ENCODE measurements at places on chromosomes 12 and 14.

- DNase-seq: peak; percentile 9
Observed at GRCh38 chr12:31326736-31327659, 1.0 kb upstream of the SINHCAF start.

GRCh38 chr12:40829738-40830144 is 137.5 kb downstream of the CNTN1 start:
- DNase-seq: no peak

GRCh38 chr12:19014240-19014639 is 115.3 kb upstream of the PLEKHA5 start:
- DNase-seq: no peak

DNA sequence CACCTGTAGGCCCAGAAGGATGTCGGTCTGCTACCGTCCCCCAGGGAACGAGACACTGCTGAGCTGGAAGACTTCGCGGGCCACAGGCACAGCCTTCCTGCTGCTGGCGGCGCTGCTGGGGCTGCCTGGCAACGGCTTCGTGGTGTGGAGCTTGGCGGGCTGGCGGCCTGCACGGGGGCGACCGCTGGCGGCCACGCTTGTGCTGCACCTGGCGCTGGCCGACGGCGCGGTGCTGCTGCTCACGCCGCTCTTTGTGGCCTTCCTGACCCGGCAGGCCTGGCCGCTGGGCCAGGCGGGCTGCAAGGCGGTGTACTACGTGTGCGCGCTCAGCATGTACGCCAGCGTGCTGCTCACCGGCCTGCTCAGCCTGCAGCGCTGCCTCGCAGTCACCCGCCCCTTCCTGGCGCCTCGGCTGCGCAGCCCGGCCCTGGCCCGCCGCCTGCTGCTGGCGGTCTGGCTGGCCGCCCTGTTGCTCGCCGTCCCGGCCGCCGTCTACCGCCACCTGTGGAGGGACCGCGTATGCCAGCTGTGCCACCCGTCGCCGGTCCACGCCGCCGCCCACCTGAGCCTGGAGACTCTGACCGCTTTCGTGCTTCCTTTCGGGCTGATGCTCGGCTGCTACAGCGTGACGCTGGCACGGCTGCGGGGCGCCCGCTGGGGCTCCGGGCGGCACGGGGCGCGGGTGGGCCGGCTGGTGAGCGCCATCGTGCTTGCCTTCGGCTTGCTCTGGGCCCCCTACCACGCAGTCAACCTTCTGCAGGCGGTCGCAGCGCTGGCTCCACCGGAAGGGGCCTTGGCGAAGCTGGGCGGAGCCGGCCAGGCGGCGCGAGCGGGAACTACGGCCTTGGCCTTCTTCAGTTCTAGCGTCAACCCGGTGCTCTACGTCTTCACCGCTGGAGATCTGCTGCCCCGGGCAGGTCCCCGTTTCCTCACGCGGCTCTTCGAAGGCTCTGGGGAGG is at the start of gene LTB4R:
Gene LTB4R (plus strand): TSS at position 857 of the 959 bp plus-strand sequence. CDS start 4,150 bp downstream, outside the sequence.
- peak; percentile 67 for DNase-seq

GRCh38 chr14:72516936-72517700 is 376.8 kb downstream of the DPF3 start:
- DNase-seq: peak; percentile 80

- DNase-seq: no peak
Observed at GRCh38 chr14:35304812-35305462, 12.8 kb downstream of the PSMA6 start.

GRCh38 chr12:30913323-30913722 is 13.2 kb upstream of the TSPAN11 start:
- DNase-seq: no peak

DNA sequence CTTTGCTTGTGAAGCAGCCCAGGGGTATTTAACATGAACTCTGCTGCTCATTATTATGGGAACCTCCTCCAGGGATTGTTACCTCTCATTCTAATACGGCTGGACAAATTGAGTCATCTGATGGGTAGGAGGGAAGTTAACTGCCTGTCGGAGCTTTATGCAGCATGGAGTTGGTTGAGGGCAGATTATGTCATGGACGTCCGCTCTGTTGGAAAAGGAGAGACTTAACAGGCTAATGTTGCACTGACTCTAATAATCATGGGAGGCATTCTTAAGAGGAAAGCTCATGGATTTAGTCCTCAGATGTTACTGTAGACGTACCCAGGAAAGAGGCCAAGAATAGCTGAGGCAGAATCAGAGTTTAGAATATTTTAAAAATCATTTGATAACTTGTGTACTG is 9.9 kb downstream of the POP5 start:
- no peak for DNase-seq

DNA sequence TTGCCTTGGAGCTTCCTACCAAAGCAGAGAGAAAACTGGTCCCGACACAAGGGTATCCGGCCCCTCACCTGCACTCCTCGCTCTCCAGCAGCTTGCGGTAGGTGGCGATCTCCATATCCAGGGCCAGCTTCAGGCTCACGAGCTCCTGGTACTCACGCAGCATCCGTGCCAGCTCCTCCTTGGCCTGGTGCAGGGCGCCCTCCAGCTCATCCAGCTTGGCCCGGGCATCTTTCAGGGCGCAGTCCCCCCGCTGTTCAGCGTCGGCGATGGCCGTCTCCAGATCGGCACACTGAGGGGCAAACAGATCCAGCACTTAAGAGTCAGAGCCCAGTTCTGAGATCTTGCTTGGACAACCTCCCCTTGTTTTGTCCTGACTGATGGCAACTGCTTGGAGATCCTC is 13.7 kb downstream of the KRT72 start:
- no peak for DNase-seq

GRCh38 chr14:71103662-71104484 is 196.6 kb downstream of the PCNX1 start:
- DNase-seq: peak; percentile 61

- DNase-seq: no peak
Observed at GRCh38 chr12:50568338-50569091, 63.7 kb downstream of the DIP2B start.

Data from fibroblast of skin of back (primary cell).